ENCODE measurements at places on chromosomes 12 and 14.
A peak's percentile ranks its signal among the peaks of the same experiment; 100 is the strongest.

GRCh38 chr12:12147111-12147510 lies 76.4 kb downstream of the BCL2L14 start:
- DNase-seq: no peak

- no peak for DNase-seq
These were observed 36.9 kb downstream of the ITPK1 start for GRCh38 chr14:93078870-93079269.

DNA sequence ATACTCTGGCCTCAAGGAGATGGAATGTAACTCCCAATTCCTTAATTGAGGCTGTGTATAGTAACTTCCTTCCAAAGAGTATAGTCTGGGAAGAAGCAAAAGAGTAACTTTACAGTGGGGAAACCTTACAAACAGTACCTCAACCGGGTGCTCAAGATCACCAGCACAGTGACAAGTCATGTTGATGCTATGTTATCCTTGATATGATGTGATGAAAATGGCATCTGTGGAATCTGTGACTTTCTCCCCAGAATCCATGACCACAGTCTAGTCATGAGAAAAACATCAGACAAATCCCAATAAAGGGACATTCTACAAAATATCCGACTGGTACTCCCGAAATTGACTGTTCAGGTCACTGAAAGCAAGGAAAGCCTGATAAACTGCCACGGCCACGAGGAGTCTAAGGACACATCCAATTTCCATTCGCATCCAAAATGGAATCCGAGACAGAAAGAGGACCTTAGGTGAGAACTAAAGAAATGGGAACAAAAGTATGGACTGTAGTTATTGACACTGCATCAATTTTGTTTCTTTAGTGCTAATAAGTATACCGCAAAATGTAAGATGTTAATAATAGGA lies 97.3 kb upstream of the FRMD6 start:
- no peak for DNase-seq

- peak; percentile 96 for DNase-seq
These were observed 505 bp upstream of the DENND5B start for GRCh38 chr12:31591380-31591901.

DNA sequence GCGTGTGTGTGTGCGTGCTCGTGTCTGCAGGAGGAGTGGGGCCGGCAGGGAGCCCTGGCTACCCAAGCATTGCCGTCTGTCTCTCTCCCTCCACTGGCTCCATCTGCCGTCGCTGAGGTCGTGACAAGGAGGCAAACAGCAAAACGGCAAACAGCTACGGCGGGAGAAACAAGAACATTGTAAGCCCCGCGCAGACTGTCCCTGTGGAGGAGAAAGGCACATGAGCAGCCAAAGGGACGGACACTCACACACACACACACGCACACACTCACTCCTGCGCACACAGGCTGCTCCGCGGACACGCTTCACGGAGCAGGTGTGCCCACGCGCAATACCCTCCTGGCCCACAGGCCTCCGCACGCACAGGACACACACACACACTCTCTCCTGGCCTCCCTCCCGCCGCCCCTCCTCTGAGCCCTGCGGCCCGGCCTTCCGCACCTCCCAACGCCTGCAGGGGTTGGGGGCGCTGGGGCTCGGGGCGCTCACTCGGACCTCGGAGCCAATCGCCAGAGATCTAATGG lies 905 bp downstream of the CISTR start:
- no peak for DNase-seq

DNA sequence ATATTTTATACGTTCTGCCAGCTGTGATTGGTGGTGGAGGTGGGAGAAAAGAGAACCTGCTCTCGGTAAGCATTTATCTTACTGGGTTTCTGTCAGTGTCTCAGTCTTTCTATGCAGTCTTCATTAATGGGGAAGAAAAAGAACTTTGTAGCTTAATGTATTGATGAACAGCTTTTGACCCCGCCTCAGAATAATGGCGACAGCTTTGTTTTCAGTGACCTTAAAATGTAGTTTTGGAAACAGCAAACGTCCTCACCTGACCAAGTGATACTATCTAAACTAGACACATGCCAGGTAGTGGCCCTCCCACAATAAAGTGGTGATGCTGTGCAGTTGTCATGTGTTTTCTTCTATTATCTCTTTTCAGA lies 1.4 kb downstream of the DACT1 start:
- DNase-seq: peak; percentile 12

- DNase-seq: no peak
These were observed 78.6 kb downstream of the BHLHE41 start for GRCh38 chr12:26046203-26046602.

GRCh38 chr14:89576960-89577359 lies 159.9 kb upstream of the FOXN3 start:
- DNase-seq: no peak

DNA sequence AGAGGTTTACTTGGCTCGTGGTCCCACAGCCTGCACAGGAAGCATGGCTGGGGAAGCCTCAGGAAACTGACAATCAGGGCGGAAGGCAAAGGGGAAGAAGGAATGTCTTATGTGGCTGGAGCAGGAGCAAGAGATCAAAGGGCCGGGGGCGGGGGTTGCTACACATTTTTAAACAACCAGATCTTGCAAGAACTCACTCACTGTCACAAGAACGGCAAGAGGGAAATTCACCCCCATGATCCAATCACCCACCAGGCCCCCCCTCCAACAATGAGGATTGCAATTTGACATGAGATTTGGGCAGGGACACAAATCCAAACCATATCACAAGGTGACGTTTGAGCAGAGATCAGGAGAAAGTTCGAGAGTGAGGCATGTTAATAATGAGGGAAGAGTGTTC lies 163.7 kb upstream of the RPH3A start:
- DNase-seq: no peak

DNA sequence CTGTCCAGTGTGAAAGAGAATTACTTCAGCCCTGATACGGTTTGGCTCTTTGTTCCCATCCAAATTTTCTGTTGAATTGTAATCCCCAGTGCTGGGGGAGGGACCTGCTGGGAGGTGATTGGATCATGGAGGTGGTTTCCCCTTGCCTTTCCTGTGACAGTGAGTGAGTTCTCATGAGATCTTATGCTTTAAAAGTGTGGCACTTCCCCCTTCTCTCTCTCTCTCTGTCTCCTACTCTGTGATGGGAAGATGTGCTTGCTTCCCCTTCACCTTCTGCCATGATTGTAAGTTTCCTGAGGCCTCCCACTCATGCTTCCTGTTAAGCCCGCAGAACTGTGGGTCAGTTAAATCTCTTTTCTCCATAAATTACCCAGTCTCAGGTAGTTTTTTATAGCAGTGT lies 5.5 kb upstream of the SLC15A5 start:
- DNase-seq: no peak

- DNase-seq: no peak
These were observed 271.2 kb downstream of the PDZRN4 start for GRCh38 chr12:41459111-41459905.

GRCh38 chr14:20477211-20477876 lies 8.1 kb downstream of the PNP start:
- DNase-seq: no peak

GRCh38 chr12:72264548-72265175 lies 7.5 kb upstream of the TRHDE start:
- peak; percentile 37 for DNase-seq

DNA sequence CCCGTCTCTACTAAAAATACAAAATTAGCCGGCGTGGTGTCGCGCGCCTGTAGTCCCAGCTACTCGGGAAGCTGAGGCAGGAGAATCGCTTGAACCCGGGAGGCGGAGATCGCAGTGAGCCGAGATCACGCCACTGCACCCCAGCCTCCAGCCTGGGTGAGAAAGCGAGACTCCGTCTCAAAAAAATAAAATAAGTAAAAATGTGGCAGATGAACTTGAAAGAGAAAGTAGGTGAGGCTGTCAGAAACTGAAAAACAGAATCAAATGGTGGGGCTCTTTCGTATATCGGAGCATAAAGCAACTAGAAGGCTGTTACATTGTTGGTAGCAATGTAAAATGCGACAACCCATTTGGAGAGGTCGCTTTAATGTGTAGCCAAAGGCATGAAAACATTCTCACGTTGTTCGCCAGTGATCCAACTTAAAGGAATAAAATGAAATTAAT lies 767 bp upstream of the CCNT1 start:
- DNase-seq: peak; percentile 18

- no peak for DNase-seq
These were observed 4.5 kb downstream of the ABCB9 start for GRCh38 chr12:122961531-122962329.

GRCh38 chr12:58424735-58425392 lies 483.5 kb downstream of the ATP23 start:
- no peak for DNase-seq

GRCh38 chr12:57891542-57892228 lies 45.2 kb upstream of the CTDSP2 start:
- no peak for DNase-seq

DNA sequence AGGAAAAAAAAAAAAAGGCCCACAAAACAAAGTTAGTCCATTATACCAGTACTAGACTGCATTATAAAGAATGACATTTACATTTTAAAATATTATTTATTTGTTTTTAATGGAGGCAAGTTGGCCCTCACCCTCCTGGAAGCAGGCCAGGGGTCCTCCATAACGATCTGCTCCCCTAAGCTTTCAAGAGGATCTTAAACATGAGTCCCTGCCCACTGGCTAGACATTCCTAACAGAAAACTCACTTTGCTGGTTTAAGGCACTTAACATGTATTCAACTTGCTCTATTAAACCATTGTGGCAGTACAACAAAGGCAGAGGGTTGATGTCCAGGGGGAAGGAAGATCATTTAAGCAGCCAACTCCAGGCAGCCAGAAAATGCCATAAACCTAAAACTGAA lies 111.4 kb downstream of the STXBP6 start:
- no peak for DNase-seq

DNA sequence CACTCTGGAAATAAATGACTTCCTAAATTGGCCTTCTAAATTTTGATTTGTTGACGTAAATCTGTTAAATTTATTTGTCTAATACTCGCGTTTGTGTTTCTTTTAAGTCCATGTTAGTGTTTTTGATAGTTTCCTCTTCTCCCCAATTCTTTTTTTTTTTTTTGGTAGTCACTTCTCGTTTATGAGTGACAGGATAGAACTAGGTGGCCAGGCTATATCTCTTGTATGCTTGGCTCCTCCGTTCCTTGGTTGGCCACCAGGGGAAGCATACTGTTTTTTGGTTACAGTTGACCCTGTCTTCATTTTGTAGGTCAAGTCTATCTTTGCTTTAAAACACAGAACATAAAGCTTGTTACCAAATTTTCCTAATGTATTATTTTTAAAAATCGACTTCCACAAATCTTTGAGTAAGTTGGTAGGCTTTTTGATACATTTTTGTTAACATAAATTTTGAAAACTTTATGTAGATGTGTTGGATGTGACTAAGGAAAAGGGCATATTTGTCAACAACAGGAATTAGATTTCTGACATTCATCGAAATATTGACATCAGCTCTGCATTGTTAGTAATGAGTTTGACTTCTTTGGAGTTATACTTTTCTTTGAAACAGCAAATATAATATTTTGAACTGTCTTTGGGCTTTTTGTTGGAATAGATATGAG lies 2.2 kb downstream of the RCOR1 start:
- peak; percentile 43 for DNase-seq

GRCh38 chr14:59215322-59215721 lies 26.9 kb downstream of the DAAM1 start:
- DNase-seq: no peak

DNA sequence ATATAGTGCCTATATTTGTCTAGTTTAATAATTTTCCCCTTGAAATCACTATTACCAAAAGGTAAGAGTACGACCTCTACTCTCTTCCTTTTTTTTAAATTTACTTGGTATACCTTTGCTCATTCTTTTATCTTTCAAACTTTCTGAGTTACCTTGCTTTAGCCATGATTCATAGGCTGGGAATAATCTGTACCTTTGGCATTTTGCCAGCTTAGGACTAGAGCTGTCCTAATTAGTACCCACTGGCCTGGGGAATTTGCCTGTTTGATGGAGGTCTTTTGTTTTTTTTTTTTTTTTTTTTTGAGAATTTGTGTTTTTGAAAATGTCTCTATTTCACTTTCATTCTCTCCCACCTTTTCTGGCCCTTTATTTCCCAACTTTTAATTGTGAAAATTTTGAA lies 8.7 kb upstream of the SLC4A8 start:
- DNase-seq: no peak

DNA sequence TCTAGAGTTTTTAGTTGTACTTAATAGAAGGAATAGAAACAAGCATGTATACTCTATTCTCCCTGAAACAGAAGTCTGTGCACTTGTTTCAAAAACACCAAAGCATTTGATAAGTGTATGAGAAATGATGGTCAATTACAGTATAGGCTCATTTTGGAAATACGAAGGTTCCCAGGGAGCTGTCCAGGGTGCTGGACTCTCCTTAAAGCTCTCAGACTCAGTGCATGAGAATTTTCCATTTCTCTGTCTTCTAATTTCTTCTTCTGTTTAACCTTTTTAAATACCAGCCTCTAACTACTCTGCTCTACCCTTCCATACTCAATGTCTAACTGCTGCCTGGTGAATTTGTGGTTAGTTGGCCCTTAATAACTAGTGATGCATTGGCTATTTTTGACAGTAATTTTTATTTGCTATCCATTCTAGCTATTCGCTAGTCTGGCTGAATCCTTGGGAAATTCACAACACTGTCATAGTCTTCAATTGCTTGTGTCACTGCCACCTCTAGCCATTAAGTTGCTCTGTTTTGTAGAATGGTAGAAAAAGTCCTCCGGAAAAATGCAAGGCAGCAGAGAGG lies 229.2 kb downstream of the NRXN3 start:
- no peak for DNase-seq

DNA sequence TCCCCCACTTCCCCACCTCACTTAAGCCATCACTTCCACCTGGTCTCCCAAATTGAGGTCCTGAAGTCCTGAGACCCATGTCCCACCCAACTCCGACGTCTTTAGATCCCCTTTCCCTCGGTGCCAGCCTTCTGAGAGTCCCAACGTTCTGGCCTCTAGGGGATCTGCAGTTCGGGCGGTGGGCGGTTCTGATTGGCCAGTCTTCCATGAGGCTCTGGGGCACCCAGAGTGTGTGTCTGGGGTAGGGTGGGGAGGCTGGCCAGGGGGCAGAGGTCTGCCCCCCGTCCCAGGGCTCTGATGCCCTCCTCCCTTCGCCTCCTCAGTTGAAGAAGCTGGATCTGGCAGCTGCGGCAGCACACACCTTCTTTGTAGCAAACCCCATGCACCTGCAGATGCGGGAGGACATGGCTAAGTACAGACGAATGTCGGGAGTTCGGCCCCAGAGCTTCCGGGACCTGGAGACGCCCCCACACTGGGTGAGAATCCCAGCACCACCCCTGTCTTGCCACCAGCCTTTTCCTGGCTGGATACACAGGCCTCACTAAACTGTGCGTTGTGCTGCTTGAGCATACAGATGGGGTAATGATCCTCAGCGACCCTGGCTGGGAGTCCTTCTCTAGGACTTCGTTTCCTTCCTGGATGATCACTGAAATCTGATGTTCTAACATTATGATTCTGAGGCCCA lies 1.5 kb downstream of the P3H3 start:
- peak; percentile 75 for DNase-seq

- DNase-seq: no peak
These were observed 298.1 kb upstream of the RTL1 start for GRCh38 chr14:101201535-101202151.

GRCh38 chr12:12792421-12792820 lies 7.0 kb downstream of the APOLD1 start:
- DNase-seq: no peak

GRCh38 chr12:24996102-24996797 lies 47.3 kb upstream of the BCAT1 start:
- DNase-seq: no peak

- no peak for DNase-seq
These were observed 318.2 kb downstream of the NUAK1 start for GRCh38 chr12:105820429-105821125.

- DNase-seq: no peak
These were observed 110.8 kb downstream of the TMTC2 start for GRCh38 chr12:82797480-82797879.
